NCI-H2029 (cell line): ENCODE measurements at places on chromosomes 11 and 22.

DNA sequence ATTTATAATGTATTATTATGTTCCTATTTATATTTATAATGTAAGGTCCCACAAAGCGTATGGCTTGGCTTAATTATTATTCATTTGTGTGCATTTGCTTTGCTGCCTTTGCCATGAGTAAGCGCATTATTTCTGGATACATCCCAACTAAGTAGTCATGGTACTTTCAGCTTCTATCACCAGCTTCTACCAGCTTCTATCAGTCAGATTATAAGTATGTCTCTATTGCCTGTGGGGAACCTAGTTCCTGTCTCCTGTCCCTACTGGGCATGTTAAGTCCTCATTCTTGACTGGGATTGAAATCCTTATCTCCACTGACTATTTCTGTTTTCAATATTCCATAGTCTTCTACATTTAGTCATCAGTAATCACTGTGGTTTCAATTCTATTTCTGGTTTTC, 33.5 kb upstream of the OR10W1 start:
- DNase-seq, result no peak

DNA sequence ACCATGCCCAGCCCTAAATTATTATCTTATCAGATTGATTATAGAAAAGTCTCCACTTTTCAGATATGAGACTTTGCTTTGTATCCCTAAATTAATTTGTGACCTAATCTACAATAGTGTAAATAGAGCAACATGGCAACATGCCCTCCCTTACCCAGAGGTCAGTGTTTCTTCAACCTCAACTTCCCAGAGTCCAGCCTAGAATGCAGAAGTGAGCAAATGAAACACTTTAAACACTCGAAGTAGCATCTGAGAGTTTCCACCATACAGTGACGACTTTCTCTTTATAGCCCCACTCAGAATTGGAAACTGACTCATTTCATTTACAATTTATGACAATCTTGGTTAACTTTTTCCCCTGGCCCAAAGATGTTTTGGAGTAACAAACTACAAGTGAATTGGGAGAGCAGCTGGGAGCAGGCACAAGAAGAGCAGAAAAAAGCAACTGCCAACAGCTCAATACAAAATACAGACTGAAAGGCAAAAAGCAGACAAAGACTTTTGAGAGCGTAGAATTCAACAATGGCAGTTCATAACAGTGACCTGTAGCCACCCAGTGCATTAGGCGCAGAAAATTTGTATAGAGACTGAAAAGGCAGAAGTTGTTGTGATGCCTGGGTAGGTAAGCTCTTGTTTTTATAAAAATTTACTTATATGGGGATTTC, 10.1 kb upstream of the BLID start:
- no peak for DNase-seq

GRCh38 chr11:64777449-64778222, 706 bp downstream of the SF1 start:
- DNase-seq, result peak; percentile 72

GRCh38 chr11:33135216-33135615, 26.1 kb downstream of the CSTF3 start:
- DNase-seq, result no peak

- no peak for DNase-seq
Observed at GRCh38 chr11:131684111-131685060, 314.0 kb downstream of the NTM start.

- no peak for DNase-seq
Observed at GRCh38 chr11:10324474-10324873, 19.6 kb downstream of the ADM start.

DNA sequence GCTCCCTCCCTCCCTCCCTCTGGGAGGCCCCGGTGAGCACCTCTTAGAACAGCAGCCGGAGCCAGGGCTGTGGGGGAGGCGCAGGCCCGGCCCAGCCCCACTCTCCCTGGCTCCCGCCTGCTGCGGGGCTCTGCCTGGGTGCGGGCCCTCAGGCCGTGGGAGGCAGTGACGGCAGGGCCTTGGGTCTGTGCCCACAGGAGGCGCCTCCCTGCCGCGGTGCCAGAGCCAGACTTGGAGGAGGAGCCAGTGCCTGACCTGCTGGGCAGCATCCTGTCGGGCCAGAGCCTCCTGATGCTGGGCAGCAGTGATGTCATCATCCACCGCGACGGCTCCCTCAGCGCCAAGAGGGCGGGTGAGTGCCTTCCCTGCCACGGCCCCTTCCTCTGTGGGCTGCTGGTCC, 9.5 kb downstream of the IRF7 start:
- no peak for DNase-seq

- DNase-seq, result no peak
Observed at GRCh38 chr11:78708388-78708787, 133.7 kb upstream of the NARS2 start.

DNA sequence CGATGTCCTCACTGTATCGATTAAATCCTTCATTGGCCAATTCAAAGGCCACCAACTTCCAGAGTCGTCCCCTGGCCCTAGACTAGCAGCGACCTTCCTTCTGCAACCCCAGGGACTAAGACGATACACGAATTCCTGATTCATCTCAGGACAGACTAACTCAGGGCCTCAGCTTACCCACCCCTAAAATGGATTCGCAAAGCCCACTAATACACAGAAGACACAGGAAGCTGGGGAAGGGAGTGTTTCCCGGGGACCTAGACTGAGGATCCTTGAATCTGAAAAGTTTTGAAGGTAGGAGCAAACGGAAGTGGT, 509 bp downstream of the LAMTOR1 start:
- no peak for DNase-seq

DNA sequence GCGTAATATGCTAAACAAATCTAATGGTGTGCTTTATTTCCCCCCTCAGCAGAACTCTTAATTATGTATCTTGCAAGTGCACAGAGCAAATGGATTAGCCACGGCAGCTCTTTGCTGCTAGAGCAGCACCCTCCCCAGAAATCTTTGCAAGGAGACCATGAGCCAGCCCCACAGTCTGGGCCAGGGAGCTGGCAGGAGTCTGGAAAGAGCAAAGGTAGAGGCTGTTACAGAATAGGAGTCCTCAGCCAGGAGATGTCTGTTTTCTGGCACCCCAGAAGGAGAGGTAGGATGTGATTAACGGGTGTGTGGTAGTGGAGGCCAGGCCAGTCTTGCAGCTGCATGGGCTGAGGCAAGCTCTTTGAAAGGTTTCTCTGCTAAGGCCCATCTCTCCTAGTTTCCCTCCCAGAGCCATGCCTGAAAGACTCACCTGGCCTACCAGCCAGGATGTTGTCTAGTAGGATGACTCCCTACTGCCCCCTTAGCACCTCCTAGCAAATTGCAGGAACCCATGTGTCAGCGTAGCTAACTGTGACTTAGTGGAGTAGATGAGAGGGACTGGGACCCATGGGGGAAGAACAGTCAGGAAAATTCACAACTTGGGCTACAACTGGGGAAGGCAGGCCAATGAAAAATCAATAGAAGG, 557.2 kb downstream of the BUD13 start:
- no peak for DNase-seq

GRCh38 chr11:78373689-78374088, 43.9 kb downstream of the GAB2 start:
- no peak for DNase-seq

GRCh38 chr11:78292109-78292803, 103.5 kb downstream of the USP35 start:
- DNase-seq, result no peak

GRCh38 chr11:123384116-123384515, 46.0 kb upstream of the GRAMD1B start:
- DNase-seq, result no peak

DNA sequence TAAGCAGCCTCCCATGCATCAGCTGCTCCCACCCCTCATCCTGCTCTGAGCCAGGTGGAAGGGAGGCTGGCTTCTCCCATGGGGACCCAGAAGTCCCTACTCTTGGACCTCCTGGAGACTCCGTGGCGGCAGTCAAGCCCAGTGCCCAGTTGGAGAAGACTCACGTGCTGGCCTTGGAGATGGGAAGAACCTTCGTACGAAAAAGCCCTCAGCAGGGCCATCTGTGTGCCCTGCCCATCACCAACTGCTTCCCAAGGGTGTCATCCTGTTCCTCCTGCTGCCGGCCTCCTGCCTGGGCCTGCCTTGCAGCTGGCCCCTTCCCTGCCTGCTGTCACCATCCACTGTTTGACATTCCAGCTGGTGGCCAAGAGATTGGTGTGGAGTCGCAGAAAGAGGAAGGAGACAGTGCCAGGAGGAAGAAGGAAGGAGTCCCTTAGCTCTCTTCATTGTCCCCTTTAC, 28.0 kb downstream of the ARHGAP1 start:
- DNase-seq, result no peak

DNA sequence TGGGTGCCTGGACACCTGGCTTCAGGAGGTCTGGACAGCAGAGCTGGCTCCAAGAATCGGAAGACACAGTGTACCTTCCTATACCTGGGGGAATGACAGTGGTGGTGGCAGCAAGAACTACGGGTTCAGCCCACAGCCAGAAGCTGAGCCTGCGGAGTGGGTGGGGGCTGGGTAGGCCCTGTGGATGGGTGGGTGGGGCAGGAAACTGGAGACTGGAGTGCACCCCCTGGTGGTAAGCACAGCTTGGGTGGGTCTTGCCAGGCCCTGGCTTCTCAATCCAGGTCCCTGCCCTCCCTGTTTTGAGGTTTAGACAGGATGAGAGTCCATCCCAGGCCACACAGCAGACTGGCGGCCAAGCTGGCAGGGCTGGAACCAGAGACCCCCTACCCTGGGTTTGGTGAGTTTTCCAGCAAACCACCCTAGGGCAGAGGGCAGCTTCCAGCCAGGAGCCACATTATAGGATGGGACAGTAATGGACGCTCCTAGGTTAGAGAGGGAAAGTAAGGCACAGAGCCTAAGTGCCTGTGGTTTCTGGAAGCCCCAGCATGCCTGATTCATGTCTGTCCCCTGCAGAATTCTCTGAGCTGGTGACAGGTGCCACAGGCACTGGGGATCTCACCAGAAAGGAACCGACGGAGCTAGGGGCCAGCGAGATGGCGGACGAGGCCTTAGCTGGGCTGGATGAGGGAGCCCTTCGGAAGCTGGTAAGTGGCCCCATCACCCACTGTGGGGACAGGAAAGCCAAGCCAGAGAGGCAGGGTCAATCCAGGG, 1.7 kb downstream of the SMTN start:
- DNase-seq, result no peak

- no peak for DNase-seq
Observed at GRCh38 chr11:46557684-46558151, 36.1 kb downstream of the AMBRA1 start.

DNA sequence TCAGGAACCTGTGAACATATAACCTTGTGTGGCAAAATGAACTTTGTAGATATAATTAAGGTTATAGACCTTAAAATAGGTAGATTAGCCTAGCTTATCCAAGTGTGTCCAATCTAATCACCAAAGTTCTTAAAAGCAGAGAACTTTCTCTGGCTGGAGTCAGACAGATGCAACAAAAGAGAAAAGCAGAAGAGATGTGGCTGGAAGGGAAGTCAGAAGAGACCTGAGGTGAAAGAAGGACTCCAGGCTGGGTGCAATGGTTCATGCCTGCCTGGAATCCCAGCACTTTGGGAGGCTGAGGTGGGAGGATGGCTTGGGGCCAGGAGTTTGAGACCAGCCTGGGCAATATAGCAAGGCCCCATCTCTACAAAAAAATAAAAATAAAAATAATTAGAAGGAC, 39.4 kb upstream of the SWAP70 start:
- DNase-seq, result no peak

DNA sequence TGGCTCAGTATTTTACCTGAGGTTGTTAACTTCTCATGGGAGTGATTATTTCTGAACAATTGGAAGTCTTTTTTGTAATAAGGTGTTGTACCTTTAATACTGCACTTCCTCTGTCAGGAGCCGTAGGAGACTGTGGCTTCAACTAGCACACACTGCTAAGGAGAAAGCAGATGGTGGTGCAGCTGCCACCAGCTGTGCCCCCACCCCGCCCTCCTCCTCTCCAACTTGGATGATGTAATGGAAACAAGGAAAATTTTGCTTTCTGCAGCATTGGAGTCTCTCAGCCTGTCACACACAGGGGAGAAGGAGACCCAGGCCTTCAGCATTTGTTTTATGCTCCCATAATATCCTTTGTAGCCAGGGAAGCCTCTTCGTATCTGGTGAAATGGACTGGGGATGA, 91.2 kb downstream of the TEAD1 start:
- peak; percentile 90 for DNase-seq

DNA sequence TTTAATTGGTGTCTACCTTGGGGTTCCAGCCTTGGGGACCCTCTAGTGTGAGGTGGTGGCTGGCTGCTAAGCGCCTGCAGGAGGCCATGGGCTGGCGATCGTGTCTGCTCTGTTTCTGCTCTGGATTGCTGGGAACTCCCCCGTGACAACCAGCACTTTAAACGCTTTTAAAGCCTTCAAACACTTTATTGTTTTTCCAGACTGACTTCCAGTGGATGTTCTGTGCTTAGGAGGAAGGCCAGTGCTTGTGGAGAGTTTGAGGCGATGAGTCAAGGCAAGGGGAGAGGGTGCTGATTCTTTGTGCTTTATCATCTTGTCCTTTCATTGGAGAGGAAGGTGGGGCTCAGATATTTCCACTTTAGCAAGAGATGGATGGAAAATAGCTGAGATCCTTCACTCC, 81.6 kb downstream of the FLI1 start:
- no peak for DNase-seq

GRCh38 chr11:101917226-101917625, 904 bp upstream of the ANGPTL5 start:
- no peak for DNase-seq

GRCh38 chr22:22995166-22995565, 75.2 kb upstream of the GNAZ start:
- no peak for DNase-seq

DNA sequence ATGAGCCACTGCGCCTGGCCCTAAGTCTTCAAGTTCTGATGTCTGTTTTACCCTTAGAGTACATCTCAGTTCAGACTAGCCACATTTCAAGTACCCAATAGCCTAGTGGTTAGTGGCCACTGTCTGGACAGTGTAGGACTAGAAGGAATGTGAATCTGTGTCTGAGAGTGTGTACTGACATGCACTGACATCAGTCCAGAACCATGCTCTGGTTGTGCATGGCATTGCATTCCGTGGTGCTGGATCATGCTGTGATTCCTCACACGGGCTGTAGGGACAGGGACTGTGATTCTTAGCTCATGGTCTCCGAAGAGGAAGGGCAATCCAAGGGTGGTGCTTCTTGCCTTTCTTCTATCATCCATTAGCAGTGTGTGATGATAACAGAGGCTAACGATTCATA, 41.1 kb downstream of the AMOTL1 start:
- DNase-seq, result no peak

DNA sequence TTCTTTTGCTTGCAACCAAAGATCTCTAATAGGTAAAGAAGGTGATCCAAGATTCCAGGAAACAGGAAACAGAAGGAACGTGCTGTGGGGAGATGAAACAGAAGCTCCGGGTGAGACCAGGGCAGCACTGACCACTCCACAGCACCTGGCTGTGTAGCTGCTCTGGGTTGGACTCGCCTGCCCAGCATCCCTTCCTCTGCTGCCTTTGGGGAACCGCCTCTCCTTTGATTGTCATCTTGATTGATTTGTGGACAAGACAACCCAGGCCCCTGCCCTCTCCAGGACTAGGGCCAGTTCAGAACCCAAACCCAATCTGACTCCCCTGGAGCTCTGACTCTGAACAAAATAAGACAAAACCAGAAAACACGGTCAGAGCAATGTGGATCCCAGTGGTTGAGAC, 14.7 kb upstream of the APOBEC3A start:
- DNase-seq, result no peak

- DNase-seq, result no peak
Observed at GRCh38 chr11:126700768-126701519, 299.6 kb downstream of the KIRREL3 start.
